ENCODE measurements at places on chromosomes 2 and 18. TPM values are rescaled to one million over a fixed set of nuclear protein-coding genes. Genes with fewer than 3 reads are reported as not detected.

TPO gene
- total RNA-seq, result not detected

TRIP12 gene
- 268 TPM for total RNA-seq

GKN1 gene
- total RNA-seq, result not detected

RGPD4 gene
- not detected for total RNA-seq
